Activated CD4-positive, CD25-positive, alpha-beta regulatory T cell treated with anti-CD3 and anti-CD28 coated beads, Interleukin-2, amount 50 U/mL, for 24 hours (primary cell): ENCODE measurements at places on chromosomes 16 and 17.

GRCh38 chr17:57874434-57875289 is 24.8 kb upstream of the MRPS23 start:
- no peak for ATAC-seq

- peak; percentile 90 for ATAC-seq
These were observed 18.5 kb downstream of the RAP1GAP2 start for GRCh38 chr17:2814481-2815341.

DNA sequence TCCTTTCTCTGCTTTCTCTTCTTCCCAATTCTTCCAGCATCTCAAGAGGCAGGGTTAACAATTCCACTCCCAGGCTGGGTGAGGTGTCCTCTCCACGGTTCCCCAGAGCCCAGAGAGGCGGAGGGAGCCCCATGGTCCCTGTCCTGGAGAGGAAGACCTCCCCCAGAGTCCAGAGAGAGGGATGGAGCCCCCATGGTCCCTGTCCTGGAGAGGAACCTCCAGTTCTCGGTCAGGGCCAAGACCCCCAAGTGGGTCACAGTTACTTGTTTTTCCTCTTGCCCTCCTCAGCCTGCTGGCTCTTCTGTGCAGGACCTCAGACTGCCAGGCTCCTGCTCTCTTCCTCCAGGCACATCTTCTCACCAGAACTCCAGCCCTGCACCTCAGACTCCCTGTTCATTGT is 135.2 kb downstream of the RPTOR start:
- ATAC-seq = no peak

- ATAC-seq = no peak
These were observed 8.4 kb downstream of the FOXK2 start for GRCh38 chr17:82527898-82528297.

GRCh38 chr16:68037841-68038597 is 14.9 kb downstream of the DUS2 start:
- no peak for ATAC-seq

DNA sequence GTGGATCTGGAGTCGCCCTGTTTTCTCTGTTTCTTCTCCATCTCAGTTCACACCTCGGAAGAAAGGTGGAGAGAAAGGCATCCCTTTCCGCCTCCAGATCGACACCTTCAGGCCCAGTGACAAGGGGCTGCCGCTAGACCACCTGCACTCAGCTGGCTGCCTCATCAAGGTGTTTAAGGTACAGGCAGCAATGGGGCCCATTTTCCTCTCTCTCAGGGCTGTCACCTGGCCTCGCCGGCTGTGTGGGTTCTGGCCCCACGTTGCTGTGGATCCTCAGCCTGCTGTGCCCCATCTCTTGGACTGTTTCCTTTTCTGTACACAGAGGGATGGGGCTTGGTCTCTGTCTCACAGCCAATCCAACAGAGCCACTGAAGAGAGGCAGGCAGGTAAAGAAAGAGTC is 17.4 kb upstream of the STAC2 start:
- no peak for ATAC-seq

- peak; percentile 26 for ATAC-seq
These were observed at the start of gene HBQ1 for GRCh38 chr16:180101-180675. TSS of gene HBQ1 (plus strand) at chr16:180459. CDS start at chr16:180487, 28 bp downstream.

GRCh38 chr17:79097226-79098055 is 22.8 kb downstream of the ENGASE start:
- no peak for ATAC-seq

GRCh38 chr16:77938913-77939312 is 83.4 kb upstream of the CLEC3A start:
- no peak for ATAC-seq

- no peak for ATAC-seq
These were observed 173.5 kb downstream of the BCAS3 start for GRCh38 chr17:60851181-60851580.

DNA sequence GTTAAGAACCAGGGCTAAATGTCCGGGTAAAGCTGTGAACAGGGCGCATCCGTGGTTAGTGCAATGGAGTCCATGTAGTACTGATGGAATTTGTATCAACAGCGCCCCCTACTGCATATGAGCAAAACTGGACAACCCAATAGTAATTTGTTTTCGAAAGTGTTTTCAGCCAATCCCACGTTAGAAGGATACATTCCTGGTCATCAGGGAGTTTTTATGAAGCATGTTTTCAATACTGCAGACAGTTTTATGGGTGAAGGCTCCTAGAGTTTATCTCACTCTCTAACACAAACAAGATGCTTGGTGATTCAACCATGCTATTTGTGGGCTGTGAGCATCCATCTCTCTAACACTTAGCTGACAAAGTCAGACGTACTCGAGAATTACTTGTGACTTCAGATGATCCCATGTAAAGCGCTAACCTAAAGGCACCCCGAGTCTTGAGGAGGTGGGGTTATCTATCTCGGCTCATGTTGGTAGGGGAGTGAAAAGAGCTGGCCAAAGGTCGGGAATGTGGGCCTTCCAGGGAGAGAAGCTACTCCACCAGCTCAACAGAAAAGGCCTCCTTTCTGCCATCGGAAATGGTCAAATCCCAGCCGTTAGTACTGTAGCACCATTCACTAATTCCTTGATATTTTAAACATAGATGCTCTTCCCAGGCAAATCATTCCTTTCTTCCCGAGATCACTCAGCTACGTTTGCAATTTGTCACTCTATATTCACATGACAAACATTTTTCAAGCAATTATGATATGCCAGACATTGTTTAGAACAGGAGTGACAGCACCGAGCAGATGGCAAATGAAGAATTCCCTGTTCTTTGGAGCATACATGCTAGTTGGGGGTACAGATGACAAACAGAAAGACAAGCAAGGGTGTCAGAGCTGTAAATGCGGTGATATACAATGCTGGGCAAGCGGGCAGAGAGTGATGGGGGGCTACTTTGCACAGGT is 46.9 kb upstream of the HNF1B start:
- ATAC-seq = no peak

DNA sequence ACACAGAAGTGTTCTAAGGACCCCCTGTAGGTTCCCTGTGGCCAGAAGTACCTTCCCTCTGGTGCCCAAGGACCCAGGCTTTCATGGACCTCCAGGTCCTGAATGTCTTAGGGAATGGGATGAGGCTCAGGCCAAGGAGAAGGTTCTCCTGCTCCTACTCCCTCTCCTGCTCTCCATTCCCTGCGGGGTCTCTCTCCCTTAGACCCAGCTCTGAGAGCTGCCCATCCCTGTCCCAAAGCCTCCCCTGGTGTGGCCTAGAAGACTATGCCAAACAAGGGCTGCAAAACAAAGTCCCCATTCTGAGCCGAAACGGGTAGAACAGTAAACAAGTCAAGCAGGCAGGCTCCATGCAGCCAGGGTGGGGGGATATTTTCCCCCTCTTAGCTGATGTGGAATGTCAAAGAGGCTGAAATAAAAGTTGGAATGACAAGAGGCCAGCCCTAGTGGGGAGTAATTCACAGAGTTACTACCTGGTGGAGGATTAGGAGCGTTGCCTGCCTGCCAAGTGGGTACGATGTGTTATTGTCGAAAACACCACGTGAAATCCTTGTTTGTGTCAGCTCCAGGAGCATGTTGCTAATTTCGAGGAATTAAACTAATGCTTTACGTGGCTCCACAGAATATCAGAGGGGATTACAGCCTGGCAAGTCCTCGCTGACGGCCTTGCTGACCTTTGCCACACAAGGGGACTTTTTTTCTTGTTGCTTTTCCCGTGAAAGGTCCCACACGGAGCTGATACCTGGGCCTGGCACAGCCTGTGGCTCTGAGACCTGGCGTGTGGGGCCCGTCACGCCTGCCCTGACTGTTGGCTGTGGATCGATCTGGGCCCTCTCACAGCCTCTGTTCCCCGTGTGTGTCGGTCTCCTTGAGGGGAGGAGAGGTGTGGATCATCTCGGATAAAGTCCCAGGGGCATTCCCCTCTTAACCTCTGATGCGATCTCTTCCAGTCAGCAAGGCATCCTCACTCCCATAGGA is 2.9 kb downstream of the WFIKKN2 start:
- no peak for ATAC-seq

GRCh38 chr16:73707863-73708262 is 588.8 kb upstream of the PSMD7 start:
- ATAC-seq = no peak

GRCh38 chr16:3471518-3472176 is 23.6 kb downstream of the C16orf90 start:
- no peak for ATAC-seq

GRCh38 chr16:56614549-56614991 is 6.2 kb downstream of the MT2A start:
- peak; percentile 88 for ATAC-seq

DNA sequence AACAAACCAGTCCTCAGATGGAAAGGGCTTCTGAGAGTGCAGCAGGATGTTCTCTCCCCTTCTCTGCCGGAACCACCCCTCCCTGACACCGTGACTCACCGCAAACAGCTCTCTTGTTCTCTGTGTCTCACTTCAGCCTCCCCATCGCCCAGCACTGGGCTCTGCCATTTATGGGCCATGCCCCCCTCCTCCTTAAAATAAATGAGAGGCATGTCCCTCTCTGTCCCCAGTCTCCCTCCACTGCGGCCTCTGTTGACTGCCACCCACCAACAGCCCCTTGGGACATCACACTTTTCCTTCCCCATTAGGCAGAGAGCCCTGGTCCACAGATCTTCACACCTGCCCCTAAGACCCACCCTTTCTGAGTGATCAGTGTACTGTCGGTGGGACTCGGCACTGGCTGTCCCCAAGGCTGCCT is 6.3 kb downstream of the CCDC102A start:
- ATAC-seq = peak; percentile 94

DNA sequence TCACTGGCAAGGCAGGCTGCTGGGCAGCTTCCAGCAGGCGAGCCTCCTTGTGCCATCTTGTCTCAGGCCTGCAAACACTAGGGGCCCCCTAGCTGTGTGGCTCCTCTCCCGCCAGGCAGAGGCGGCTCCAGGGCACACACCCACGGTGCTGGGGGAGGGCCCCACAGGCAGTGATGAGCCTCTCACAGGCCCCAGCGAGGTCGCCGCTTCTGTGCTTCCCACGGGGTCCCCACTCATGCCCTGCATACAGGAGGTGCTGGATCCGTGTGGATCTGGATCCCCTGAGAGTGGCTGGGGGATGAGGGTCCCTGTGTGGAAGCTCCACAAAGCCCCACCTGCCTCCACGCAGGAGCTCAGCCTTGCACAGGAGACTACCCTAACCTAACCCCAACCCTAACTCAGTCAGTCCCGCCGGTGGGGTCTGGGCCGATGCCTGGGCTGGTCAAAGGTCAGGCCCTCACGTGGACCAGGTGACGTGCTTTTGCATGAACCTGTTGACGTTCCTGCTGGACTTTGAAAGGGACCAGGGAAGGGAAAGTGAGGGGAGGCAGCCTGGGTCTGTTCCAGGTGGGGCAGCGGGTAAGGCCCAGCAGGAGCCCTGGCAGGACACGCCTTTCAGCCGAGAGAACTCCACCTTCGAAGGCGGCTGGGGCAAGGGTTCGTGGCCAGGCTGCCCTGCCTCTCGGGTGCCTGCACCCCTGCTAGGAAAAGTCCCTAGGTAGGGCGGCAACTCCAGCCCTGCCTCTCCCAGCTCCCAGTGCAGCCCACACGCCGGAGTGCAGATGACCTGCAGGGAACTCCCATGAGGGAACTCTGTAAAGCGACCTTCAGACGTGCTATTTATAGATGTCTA is 5.2 kb downstream of the SECTM1 start:
- ATAC-seq = no peak

GRCh38 chr16:14446796-14447195 is 183.3 kb downstream of the PARN start:
- ATAC-seq = no peak

- ATAC-seq = no peak
These were observed 16.7 kb downstream of the C16orf54 start for GRCh38 chr16:29729116-29729521.

GRCh38 chr17:36722121-36722902 is 120.9 kb downstream of the MRM1 start:
- ATAC-seq = peak; percentile 92

GRCh38 chr17:63932721-63933120 is 590 bp upstream of the CD79B start:
- ATAC-seq = no peak

- peak; percentile 44 for ATAC-seq
These were observed 12.1 kb downstream of the CD300A start for GRCh38 chr17:74478420-74479100.

GRCh38 chr16:81376880-81377279 is 62.1 kb downstream of the GAN start:
- no peak for ATAC-seq

DNA sequence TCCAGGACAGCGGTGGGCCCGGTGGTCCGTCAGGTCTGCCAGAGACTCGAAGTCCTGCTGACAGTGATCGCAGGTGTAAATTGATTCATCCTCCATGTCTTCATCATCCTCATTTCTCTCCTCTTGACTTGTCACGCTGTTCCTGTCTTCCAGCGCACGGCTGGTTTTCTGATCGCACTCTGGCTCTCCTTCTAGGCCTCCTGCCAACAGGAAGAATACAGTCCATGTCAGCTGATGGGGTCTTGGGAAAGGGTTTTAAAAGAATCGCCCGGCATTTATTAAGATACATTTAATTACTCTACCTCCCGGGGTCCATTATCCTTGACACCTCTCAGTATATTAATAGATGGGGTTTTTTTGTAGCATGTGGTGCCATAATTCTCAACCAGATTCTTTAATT is 125.1 kb downstream of the ZNF423 start:
- no peak for ATAC-seq

DNA sequence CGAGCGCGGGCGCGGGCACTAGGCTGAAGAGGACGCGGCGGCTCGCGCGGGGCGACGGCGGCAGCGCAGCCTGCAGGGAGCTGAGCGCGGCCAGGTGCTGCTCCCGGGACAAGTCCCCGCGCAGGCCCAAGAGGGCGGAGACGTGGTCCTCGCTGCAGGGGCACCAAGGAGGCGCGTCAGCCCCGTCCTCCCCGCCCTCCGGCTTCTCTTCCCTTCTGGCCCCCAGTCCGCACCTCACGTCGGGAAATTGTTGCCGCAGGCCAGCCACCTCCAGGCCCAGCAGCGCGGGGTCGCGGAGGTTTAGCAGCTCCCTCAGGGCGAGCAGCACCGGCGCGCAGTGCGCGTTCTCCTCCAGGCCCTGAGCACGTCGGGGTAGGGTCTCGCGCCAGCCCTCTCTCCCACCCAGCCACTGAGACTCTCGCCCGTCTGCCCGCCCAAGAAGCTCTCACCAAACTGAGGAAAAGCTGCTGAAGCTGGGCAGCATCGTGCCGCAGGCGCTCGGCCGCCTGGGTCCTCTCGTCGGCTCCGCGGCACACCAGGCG is 761 bp upstream of the MATCAP1 start:
- no peak for ATAC-seq
